ENCODE measurements at places on chromosomes 4 and X.
A peak's percentile ranks its signal among the peaks of the same experiment; 100 is the strongest.

- no peak for DNase-seq
Observed at GRCh38 chrX:137366018-137366633, 199.8 kb upstream of the ZIC3 start.

DNA sequence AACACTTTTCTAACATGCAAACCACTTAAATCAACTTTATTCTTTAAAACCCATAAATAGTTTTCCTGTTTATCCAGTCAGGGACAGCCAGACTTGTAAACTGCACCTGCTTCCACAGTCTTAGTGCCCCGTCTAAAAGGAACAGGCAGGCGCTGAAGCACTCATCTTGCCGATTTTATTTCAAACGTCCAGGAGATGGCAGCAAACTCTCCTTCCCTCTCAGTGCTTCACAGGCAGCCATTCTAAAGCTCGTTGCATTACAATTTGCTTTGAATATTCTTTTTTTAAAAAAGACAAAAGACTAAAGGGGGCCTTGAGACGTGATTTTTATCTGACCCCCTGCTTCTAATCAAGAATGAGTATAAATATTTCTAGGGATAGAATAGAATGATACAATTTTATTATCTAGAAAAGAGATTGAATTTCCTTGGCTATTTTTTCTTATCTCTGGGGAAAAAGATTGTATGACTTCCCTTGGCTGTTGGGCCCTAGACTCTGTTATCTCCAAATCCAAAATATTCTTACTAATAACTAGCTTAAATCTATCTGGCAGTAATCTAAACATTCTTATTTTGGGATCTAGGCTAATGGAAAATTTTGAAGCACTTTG lies 93.6 kb upstream of the MYOZ2 start:
- peak; percentile 52 for DNase-seq

- DNase-seq: no peak
Observed at GRCh38 chr4:177108708-177109107, 201.0 kb upstream of the NEIL3 start.

- DNase-seq: no peak
Observed at GRCh38 chr4:41455206-41455605, 82.8 kb upstream of the LIMCH1 start.

DNA sequence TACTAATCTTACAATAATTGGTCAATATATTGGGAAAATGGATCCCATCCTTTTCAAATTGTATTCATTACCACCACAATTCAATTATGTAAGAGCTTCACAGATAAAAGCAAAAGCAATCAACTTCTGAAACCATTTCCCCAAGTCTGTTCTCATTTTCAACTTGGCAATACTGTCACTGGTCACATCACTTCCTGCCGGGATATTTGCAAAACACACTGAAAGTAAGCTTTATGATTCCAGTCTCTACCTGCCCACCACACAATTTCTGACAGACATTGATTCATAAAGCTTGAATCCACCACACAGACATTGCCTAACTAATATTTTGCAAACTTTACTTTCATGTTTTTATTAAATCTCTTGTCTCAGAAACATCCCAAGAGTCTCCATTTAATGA lies 53.6 kb downstream of the LIN54 start:
- DNase-seq: no peak

- no peak for DNase-seq
Observed at GRCh38 chr4:108350332-108350731, 181.6 kb upstream of the LEF1 start.

GRCh38 chrX:53681661-53682060 lies 4.9 kb downstream of the HUWE1 start:
- DNase-seq: no peak

GRCh38 chr4:13977746-13978145 lies 350.2 kb upstream of the BOD1L1 start:
- DNase-seq: no peak

DNA sequence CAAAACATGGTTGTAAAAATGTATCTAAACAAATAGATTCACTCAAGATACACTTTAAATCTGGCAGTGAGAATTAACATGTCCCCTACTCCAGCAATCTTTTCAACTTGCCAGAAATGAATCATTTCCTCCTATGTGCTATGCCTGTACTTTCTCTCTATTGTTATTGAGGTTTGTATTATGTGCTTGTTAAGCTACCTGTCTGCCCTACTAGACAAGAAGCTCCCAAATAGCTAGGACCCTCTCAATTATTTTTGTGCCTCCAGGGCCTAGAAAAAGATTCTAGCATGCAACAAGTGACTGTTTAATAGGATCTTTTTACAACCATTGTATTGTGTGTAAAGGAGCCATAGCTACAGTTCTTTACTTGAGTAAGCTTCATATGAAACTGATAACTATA lies 3.5 kb upstream of the SAP30 start:
- no peak for DNase-seq
